A375 (cell line): ENCODE measurements at places on chromosomes 5 and 9. TPM values are rescaled to one million over a fixed set of nuclear protein-coding genes. Genes with fewer than 3 reads are reported as not detected.

The RABGAP1 gene
- 14.6 and 23.4 TPM in 2 replicates for total RNA-seq

The STARD4 gene
- total RNA-seq: 8.9 and 10.8 TPM in 2 replicates

The PCDHB5 gene
- 12.2 and 12.4 TPM in 2 replicates for total RNA-seq

The PDCD1LG2 gene
- 0.79 and 0.82 TPM in 2 replicates for total RNA-seq

The SOX30 gene
- not detected in 2 replicates for total RNA-seq

The GFI1B gene
- not detected in 2 replicates for total RNA-seq

The GARIN3 gene
- total RNA-seq: not detected in 2 replicates

The PHF24 gene
- not detected in 2 replicates for total RNA-seq

The PCDHA2 gene
- total RNA-seq: 0.96 and 1.3 TPM in 2 replicates

The ANKRD33B gene
- 11.8 and 13.6 TPM in 2 replicates for total RNA-seq

The BARHL1 gene
- not detected in 2 replicates for total RNA-seq

The ZNF462 gene
- total RNA-seq: 22.0 and 26.3 TPM in 2 replicates

The OBP2B gene
- total RNA-seq: not detected in 2 replicates

The SPATA31A3 gene
- 0.05 TPM in 1 of 2 replicates, not detected in the other for total RNA-seq

The NOXA1 gene
- total RNA-seq: 0.56 and 1.2 TPM in 2 replicates
